ENCODE measurements at places on chromosomes 3 and 15.

- no peak for DNase-seq
Observed at GRCh38 chr3:64039981-64040733, 16.9 kb upstream of the PSMD6 start.

- no peak for DNase-seq
Observed at GRCh38 chr15:60721707-60722106, 242.8 kb upstream of the ICE2 start.

DNA sequence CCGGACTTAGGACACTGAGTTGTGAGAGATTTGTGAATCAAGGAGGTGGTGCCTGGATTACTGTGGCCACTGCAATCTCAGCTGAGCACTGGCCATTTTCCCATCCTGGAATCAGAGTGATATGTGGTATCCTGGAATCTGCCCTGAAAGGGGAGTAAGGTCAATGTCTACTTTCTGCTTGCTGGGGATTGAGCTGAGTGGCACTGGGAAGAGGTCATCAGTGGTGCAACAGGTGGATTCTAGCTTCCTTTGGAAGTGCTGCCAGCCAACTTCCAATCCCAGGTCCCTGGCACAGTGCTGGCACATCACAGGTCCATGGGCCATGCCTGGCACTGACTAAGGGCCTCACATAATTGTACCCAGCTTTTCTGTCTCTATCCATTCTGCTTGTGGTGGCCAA, 20.6 kb upstream of the TSEN2 start:
- DNase-seq = no peak

DNA sequence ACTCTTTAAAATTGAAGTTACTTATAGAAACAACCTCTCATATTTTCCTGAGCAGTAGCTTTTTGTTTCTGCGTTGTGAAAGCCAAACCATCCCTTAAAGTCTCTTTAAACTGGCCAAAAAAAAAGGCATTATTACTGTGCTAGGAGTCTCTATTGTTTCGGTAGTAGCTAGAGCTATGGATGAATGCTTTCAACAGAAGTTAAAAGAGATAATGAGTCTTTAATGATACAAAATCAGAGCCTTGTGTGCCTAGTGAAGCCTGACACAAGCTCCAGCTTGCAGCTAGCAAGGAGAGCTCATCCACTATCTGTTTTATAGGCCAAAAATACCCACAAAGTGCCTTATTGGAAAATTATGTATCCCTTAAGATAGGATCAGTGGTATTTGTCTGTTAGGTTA, 360.4 kb upstream of the CDIN1 start:
- no peak for DNase-seq

DNA sequence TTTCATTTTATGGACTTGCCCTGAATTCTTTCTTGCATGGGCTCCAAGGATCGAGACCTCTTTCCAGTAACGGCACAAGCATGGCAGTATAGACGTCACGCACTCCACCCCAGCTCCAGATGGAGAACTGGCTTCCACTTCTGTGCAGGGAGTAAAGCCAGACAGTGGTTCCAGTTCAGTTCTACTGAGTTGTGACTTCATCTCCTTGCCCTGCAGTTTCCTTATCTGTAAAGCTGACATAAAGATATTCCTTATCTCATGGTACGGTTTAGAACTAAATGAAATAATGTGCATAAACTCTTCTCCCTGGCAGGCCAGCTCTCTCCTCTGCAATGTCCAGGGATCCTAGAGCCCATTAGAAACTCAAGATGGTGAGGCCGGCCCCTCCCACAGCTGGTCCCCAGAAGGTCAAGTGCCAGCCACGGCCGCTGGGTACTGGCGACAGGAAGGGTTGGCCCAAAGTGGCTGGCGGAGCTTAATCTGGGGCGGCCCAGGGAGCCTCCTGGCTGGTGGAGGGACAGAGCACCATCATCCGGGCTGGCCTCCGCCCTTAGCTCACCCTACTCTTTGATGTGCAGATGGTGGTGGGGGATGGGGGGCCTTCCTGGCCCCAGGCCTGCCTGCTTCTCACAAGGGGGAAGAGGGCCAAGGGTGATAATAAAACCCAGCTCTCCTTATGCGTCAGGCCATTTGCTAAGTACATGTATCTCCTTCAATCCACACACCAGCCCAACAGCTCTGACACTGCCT, 7.2 kb downstream of the MESP2 start:
- no peak for DNase-seq

DNA sequence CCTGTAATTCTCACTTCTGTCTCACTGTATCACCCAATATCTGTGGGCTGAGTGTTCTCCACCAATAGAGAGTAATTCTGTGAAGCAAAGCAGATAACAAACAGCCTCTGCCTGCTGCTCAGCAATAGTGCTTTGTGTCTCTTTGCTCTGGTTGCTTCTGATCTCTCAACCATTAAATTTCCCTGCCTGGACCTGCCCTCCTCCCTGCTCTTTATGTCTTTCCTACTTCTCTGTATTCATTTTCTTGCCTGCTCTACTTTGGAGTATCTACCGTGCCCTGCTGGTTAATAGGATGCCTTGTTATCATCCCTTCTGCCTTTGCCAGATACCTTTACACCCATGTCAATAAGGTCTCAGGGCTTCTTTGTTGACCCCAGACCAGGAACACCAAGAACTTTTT, 102.9 kb upstream of the CGNL1 start:
- no peak for DNase-seq

DNA sequence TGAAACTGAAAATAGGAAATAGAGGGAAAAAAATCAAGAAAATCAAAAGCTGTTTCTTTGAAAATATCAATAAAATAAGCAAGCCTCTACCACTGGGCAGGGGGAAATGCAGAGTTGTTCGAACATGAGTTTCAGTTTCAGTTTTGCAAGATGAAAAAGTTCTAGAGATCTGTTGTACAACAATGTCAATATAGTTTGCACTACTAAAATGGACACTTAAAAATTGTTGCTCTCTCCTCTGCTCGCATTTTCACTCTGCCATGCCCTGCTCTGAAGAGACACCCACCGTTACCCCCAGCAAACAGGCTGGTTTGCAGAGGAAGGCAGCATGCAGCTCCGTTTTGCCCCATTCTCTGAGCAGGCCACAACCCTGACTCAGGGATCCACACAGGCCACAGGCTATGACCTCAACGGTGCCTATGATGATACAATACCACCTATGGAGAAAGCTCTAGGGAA, 64.5 kb downstream of the ZNF148 start:
- peak; percentile 18 for DNase-seq

DNA sequence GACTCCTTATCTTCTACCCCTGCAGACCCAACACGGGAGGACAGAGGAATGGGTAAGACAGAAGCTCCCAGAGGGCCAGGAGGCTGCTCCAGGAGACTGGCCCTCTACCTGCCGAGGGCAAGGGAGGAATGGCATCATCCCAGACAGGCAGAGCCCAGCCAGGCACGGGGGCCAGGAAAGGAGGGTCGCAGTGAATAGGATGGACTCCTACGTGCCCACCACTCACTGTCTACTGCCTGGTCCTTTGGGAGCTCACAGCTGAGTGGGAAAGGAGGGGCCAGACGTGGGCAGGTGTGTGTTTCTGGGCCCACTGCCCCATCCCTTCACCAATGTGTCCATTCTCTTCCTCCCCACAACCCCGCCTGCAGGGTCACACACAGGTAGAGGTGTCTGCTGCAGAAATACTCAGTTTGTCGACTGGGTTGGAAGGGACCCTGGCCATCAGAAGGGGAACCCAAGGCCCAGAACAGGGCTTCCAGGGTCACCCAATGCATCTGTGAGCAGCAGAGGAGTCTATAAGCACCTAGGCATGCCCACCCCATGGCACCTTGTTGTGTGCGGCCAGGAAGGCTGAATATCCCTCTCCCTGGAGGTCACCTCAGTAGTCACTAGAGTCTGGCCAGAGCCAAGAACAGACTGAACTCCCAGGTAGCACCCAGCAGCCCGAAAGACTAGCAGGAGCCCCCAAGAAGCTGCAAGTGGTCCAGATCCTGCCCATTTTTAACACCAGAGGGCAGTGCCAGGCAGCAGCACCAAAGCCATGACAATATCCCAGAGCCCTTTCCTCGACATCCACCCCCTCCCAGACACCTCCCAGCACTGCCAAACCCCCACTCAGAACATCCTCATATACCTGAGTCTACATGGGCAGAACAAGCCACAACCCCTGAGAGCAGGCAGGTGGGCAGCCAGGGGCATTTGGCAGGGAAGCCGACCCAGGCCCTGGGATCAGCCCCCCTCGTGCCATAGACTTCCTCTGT, 24.0 kb downstream of the TKT start:
- DNase-seq = no peak
